ENCODE measurements at places on chromosomes 12 and 14.

DNA sequence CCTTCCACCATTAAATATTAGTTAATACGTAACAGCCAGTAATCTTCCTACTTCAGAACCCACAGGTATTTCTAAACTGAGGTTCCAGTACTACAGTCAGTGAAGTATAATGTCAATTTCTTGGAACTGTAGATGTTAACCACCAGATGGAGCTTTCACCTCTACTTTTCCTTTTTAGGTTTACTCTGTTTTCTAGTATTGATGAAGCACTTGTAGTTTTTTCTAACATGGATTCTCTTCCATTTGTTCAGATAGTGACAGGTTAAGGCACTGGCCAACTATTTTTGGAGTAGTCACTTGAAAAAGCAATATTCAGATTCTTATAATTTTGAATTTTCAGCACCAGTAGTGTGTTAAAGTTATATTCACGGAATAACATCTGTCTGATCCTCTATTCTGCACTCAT, 4.6 kb upstream of the SEC23A start:
- no peak for DNase-seq

DNA sequence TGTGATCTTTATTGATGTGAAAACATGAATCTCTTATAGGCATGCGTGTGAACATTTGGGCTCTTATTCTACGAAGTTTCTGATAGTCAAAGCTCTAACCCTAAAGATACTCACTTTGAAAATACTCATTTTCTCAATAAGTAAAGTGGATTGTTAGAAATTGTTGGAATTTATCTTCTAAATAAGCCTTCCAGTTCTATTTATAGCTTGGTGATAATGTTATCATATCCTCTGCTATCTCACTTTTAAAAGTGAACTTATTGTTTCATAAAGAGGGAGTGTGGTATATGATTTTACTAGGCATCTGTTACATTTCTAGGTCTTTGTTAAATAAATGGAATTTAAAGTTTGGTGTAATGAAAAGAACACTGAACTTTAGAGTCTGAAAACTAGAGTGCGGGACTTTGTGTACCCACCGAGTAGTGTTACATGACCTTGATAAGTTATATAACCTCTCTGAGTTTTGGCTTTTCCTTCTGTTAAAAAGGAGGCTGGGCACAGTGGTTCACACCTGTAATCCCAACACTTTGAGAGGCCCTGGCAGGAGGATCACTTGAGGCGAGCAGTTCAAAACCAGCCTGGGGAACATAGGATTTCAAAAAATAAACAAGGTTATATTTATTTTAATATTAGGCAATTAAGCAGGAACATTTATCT, 13.6 kb downstream of the USP15 start:
- DNase-seq: no peak

GRCh38 chr12:116677202-116677661, 60.6 kb downstream of the SPRING1 start:
- no peak for DNase-seq

GRCh38 chr12:78115889-78116288, 285.2 kb downstream of the NAV3 start:
- DNase-seq: no peak

GRCh38 chr12:25501549-25501948, 51.5 kb downstream of the LMNTD1 start:
- DNase-seq: no peak

- DNase-seq: no peak
Measured at GRCh38 chr12:18922851-18923250, 184.9 kb downstream of the CAPZA3 start.

GRCh38 chr12:126895951-126896913, 1370.7 kb upstream of the TMEM132C start:
- no peak for DNase-seq

GRCh38 chr12:78562368-78563205, 302.0 kb upstream of the SYT1 start:
- no peak for DNase-seq

DNA sequence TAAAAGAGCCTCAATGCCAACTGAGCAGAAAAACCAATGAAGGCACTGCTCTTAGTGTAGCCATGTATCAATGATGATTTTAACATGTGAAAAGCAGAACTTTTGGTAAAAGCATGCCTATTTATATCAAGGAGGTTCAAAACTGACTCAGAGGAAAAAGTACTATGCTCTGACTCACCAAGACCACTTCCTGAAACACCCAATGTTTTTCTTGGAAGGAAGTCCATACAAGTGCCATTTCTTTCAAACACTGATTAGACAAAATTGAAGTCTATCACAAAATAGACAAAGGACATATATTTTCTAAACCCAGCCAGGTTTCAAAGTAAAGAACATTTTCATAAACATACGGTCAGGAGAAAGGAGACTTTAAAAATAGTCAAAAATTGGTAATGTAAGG, 88.6 kb downstream of the EPS8 start:
- no peak for DNase-seq

GRCh38 chr12:1845886-1846285, 25.5 kb downstream of the LRTM2 start:
- no peak for DNase-seq

DNA sequence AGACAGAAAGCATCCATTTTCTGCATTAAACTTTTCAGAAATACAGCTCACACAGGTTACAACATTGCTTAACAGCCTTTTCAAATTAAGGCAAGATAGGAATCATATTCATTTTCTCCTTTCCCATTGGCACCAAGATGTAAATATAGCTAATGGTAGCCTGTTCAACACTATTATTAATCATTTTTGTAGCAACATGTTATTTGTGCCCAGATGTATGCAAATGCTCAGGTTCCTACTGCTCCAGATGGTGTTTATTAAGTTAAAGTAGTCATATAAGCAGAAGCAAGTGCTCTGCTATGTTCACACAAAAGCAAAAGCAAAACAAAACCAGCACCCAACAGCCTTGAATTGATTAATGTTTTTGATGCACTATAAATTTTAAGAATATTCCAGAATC, 1110.6 kb downstream of the SLC6A15 start:
- no peak for DNase-seq

- DNase-seq: no peak
Measured at GRCh38 chr12:20593611-20594010, 101.5 kb upstream of the SLCO1C1 start.

DNA sequence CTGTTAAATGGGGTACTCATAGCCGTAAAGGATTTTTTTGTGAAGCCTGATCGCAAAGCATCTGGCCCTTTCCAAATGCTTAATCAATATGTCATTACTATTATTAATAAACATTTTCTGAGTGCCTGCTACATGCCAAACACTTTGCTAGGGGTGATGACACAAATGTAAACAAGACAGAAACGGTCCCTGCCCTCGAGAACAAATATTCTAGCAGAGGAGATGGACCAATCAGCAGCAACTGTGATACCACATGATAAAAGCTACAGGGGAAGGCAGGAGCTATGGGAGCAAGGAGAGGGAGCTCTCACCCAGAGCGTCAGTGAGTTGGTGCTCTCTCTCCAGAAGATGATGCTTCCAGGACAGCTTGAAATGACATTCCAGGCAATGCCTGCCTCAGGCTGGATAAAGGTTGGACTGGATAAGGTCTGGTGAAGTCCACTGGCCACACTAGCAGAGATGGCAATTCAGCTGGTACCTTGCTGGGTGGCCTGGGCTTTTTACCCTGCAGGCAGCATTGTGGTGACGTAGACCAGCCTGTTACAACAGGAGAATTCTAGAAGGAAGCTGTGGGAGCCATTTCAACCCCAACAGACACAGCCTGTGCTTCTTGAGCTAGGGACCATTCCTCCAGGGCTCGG, 41.1 kb downstream of the ERH start:
- no peak for DNase-seq

- DNase-seq: no peak
Measured at GRCh38 chr12:75805905-75806304, 225.7 kb downstream of the PHLDA1 start.

GRCh38 chr14:54501480-54501879, 8.2 kb upstream of the CGRRF1 start:
- DNase-seq: no peak

DNA sequence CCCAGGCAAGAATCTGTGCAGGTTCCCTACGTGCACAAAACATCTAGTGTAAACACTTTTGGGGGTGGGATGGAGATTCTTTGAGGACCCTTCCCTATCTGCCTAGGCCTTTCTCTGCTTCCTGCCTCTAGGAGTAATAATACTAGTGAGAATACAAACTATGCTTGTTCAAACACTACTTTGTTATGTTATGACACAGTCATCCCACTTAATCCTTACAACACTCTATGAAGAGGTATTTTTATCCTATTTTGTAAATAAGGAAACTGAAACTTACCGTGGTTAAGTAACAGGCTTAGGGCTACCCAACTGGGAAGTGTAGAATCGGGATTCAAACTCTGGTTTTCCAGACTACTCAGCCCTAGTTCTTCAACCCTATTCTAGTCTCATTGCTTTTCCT, 96.5 kb downstream of the KCNA5 start:
- DNase-seq: no peak

GRCh38 chr12:123269395-123269892, 2.2 kb downstream of the CDK2AP1 start:
- DNase-seq: no peak

DNA sequence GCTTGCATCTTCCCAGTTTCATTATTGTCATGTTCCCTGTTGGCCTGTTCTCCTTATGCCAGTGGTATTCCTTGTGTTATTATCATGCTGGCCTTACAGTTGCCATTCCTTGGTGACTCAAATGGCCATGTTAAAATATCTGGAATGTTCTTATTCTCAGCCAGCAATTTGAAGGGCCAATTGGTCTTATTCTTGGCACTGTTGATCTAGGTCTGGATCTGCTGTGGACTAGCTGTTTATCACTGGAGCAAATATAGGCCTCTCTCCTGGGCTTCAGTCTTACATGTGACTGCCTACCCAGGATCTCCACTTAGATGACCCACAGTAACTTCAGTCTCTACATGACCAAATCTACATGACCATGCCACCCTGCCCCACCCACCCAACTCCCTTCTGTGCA, 5.4 kb downstream of the CIPC start:
- no peak for DNase-seq

- DNase-seq: no peak
Measured at GRCh38 chr12:51852404-51853137, 4.1 kb upstream of the FIGNL2 start.

DNA sequence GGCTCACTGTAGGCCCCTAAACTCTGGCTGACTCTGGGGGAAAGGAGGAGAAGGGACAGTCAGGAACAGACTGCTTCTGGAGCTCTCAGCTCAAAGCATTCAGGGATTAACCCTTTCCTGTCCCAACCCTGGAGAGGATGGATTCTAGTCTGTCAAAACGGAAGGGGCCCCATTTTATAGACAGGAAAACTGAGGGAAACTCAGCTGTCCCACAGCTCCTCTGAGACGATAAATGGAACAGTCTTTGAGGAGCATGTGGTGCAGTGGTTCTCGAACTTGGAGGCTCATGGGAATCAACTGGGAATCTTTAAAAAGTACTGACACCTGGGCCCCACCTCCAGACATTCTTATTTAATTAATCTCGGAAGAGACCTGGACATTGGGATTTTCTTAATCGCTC, 23.7 kb downstream of the SRRM4 start:
- DNase-seq: no peak

GRCh38 chr12:75944097-75944904, 87.3 kb downstream of the PHLDA1 start:
- DNase-seq: no peak

DNA sequence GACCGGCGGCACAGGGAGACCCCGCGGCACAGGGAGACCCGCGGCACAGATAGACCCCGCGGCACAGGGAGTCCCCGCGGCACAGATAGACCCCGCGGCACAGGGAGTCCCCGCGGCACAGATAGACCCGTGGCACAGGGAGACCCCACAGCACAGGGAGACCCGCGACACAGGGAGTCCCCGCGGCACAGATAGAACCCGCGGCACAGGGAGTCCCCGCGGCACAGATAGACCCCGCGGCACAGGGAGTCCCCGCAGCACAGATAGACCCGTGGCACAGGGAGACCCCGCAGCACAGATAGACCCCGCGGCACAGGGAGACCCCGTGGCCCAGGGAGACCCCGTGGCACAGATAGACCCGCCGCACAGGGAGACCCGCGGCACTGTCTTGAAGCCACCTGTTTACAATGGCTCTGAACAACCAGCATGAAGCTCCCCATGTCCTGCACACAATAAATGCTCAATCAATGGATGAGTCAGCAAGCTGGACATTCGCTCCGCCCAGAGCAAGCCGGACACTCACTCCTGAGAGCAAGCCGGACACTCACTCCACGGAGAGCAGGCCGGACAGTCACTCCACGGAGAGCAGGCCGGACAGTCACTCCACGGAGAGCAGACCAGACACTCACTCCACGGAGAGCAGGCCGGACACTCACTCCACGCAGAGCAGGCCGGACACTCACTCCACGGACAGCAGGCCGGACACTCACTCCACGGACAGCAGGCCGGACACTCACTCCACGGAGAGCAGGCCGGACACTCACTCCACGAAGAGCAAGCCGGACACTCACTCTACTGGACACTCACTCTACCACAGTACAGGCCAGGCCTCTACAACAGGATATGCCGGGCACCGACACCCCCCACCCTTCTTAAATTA, 121.9 kb downstream of the RFLNA start:
- no peak for DNase-seq

GRCh38 chr12:108638997-108639822, 5.5 kb upstream of the SELPLG start:
- DNase-seq: no peak

- no peak for DNase-seq
Measured at GRCh38 chr12:108826807-108827721, 30.3 kb downstream of the SSH1 start.

DNA sequence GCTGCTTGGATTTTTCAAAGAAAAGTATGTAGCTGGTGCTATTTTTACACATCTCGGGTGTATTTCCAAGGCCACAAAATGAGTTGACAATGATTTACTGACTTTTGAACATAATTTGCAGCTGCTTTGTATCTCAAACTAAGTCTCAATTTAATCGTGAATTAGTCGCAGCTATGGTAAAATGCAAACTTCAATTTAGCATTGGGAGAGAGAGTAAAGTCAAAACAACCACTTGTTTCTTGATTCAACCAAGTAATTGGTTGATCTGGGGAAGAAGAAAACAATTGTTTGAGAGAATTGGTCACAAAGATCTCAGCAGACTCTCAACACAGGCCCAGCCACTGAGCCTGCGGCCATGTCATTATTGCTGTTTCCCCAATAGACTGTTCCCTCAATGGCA, 75.0 kb upstream of the DYRK2 start:
- DNase-seq: no peak

DNA sequence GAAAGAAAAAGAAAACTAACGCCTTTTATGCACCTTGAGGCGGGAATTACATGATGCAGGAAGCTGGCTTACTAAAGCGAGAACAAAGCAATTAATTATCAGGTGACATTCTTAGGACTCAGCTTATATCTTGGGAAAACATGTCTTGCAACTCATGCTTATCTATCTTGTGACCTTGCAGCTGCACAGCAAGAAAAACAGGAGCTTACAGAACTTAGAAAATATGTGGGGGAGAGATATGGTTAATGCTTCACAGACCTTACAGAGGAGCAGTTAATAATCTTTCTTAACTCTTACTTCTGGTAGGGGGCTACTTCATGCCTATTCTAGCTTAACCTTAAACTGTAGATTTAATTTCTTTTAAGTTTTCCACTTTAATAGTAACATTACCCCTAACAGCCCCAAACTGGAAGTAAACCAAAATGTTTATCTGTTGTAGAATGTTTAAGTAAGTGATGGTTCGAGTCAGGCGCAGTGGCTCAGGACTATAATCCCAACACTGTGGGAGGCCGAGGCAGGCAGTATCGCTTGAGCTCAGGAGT, 13.2 kb upstream of the OR11G2 start:
- DNase-seq: no peak

- no peak for DNase-seq
Measured at GRCh38 chr12:122858591-122859302, 23.5 kb downstream of the HIP1R start.

- DNase-seq: no peak
Measured at GRCh38 chr12:112900298-112901145, 6.2 kb upstream of the OAS1 start.

Data from activated CD8-positive, alpha-beta memory T cell treated with anti-CD3 and anti-CD28 coated beads for 1 hour (primary cell).